Erythroblast (primary cell): ENCODE measurements at places on chromosomes 6 and 20.

GRCh38 chr6:30542404-30542725 lies 13.9 kb downstream of the GNL1 start:
- DNase-seq, result no peak

DNA sequence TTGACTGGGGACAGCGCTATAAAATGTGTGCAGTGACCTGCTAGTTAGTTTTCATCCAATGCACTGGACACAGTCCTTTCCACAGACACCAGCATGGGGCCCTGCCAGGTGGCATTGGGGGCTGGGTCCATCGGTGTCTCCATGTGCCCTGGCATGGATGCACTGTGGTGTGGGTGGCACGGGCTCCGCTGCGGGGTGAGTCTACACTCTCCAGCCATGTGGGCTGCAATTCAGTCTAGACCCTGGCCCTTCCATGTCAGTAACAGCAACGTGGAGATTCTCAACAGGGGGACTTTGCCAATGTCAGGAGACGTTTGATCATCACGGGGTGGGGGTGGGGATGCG lies 100.0 kb downstream of the RAMACL start:
- no peak for DNase-seq

DNA sequence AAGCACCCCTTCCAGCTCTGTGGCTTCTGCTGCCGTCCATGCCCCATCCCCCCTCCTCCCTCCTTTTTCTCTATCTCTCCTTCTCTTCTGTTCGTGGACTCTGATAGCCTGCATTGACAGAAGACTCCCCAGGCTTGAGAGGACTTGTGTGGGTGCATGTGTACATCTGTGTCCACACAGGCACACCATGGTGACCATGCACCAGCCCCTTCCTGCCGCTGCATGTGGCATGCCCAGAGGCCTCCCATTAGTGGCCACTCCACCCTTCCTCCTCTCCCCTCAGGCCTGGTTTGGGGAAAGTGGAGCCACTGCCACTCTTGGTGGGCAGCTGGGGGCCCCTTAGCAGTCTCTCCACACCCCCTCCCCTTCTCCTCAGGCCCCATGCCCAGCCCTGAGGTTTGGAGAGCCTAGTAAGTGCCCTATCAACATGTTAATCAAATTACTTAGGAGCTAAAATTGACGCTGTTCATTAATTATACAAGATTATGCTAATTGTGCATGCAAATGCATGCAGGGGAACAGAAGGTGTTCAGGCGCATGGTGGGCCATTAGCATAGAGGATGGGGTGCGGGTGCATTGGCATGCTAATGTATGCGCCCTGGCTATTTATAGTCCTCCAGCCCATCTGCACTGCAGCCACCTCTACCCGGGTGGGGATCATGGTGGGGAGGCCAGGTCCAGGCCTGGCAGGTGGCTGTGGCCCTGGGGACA lies 45.9 kb downstream of the EBF4 start:
- no peak for DNase-seq

GRCh38 chr20:51164731-51165130 lies 141.8 kb upstream of the KCNG1 start:
- no peak for DNase-seq

- no peak for DNase-seq
These were observed 138.4 kb downstream of the TAF4 start for GRCh38 chr20:61927193-61927825.
